Activated CD8-positive, alpha-beta T cell treated with anti-CD3 and anti-CD28 coated beads for 36 hours (primary cell): ENCODE measurements at places on chromosomes 5 and 9. TPM values are rescaled to one million over a fixed set of nuclear protein-coding genes. Genes with fewer than 3 reads are reported as not detected.

- H3K36me3 ChIP-seq = no peaks in the 10 kb centered on the region
- no peak overlapping the region for H3K27ac ChIP-seq
- no peak for DNase-seq
These were observed 1.4 kb downstream of the PDE4D start for GRCh38 chr5:59891962-59892643.

- H3K4me1 ChIP-seq = no peaks in the 10 kb centered on the region
- DNase-seq = no peak
- no peak overlapping the region for H3K27ac ChIP-seq
- H3K4me3 ChIP-seq = no peak overlapping the region
These were observed 475.1 kb upstream of the WWC1 start for GRCh38 chr5:167816354-167816753.

- H3K4me3 ChIP-seq = no peak overlapping the region
- H3K27me3 ChIP-seq = no peaks in the 10 kb centered on the region
- no peak for DNase-seq
- no peaks in the 10 kb centered on the region for H3K4me1 ChIP-seq
- H3K36me3 ChIP-seq = no peaks in the 10 kb centered on the region
- no peak overlapping the region for H3K27ac ChIP-seq
These were observed 423.6 kb downstream of the PRDM9 start for GRCh38 chr5:23930985-23931384.

- DNase-seq = no peak
- no peak overlapping the region for H3K27ac ChIP-seq
- no peaks in the 10 kb centered on the region for H3K27me3 ChIP-seq
These were observed 176.7 kb upstream of the PRDM9 start for GRCh38 chr5:23330726-23331125.

GRCh38 chr9:16898464-16898863 lies 28.0 kb upstream of the BNC2 start:
- no peak overlapping the region for H3K4me3 ChIP-seq
- H3K27ac ChIP-seq = no peak overlapping the region
- no peak for DNase-seq
- no peaks in the 10 kb centered on the region for H3K36me3 ChIP-seq
- H3K27me3 ChIP-seq = peaks cover 2% of the 10 kb centered on the region

GRCh38 chr5:106489004-106489403 lies 1181.7 kb downstream of the EFNA5 start:
- no peaks in the 10 kb centered on the region for H3K4me1 ChIP-seq
- DNase-seq = no peak
- no peaks in the 10 kb centered on the region for H3K27me3 ChIP-seq
- no peak overlapping the region for H3K27ac ChIP-seq

DNA sequence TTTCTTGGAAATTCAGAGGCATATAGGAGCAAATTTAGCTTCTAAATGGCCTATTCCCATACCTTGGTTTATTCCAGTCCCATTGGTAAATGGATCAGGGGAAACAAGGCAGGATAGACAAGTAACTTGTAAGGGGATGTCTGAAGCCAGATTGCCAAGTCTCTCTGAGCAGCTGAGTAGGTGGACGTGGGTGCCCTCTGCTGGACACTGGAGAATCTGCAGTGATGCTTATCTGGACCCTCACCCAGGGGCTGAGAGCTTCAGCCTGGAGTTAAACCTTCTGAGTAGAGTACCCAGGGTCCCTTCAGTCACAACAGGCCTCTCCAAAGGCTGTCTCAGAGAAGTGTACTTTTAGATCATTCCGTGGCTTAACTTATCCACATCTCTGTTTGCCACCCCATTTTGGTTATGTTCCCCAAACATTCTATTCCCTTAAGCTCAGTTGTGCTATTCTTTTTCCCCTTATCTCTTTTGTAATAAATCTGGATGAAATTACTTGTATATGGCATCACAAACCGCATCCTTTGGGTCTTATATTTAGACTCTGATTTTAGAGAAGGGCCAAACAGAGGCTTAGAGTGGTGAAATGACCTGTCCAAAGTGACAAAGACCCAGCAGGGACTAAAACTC lies 218.3 kb upstream of the GLRA1 start:
- H3K4me1 ChIP-seq = no peaks in the 10 kb centered on the region
- no peaks in the 10 kb centered on the region for H3K36me3 ChIP-seq
- peak; percentile 72 for DNase-seq
- no peak overlapping the region for H3K4me3 ChIP-seq

DNA sequence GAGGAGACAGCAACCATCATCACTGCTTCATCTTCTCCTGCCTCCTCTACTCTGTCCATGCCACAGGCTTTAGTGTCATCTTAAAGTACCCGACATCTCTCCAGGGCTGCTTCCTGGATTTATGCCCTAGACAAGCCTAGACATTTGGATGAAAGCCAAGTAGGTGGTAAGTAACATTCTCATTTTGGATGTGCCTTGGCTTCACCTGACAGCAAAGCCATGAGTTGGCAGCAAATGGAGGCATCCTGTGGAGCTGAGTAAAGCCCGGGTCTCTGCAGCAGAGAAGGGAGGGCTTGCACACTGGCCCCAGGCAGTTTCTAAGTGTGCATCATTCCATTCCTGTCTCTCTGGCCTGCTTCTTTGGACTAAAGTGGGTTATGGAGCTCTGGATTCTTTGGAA lies 299.1 kb downstream of the DMAC1 start:
- no peaks in the 10 kb centered on the region for H3K36me3 ChIP-seq
- no peak overlapping the region for H3K27ac ChIP-seq
- H3K27me3 ChIP-seq = peaks cover 16% of the 10 kb centered on the region
- no peak overlapping the region for H3K4me3 ChIP-seq
- H3K4me1 ChIP-seq = no peaks in the 10 kb centered on the region

GRCh38 chr5:180797256-180798192 lies 5.1 kb downstream of the MGAT1 start:
- H3K4me3 ChIP-seq = no peak overlapping the region
- H3K36me3 ChIP-seq = peaks cover 73% of the 10 kb centered on the region
- DNase-seq = no peak
- no peaks in the 10 kb centered on the region for H3K27me3 ChIP-seq
- peak overlapping the region; percentile 72 for H3K27ac ChIP-seq
- peaks cover 83% of the 10 kb centered on the region for H3K4me1 ChIP-seq

- DNase-seq = no peak
- no peak overlapping the region for H3K27ac ChIP-seq
- no peaks in the 10 kb centered on the region for H3K27me3 ChIP-seq
- H3K4me3 ChIP-seq = no peak overlapping the region
- H3K36me3 ChIP-seq = no peaks in the 10 kb centered on the region
These were observed 71.7 kb downstream of the ANKRD55 start for GRCh38 chr5:56161439-56161823.

DNA sequence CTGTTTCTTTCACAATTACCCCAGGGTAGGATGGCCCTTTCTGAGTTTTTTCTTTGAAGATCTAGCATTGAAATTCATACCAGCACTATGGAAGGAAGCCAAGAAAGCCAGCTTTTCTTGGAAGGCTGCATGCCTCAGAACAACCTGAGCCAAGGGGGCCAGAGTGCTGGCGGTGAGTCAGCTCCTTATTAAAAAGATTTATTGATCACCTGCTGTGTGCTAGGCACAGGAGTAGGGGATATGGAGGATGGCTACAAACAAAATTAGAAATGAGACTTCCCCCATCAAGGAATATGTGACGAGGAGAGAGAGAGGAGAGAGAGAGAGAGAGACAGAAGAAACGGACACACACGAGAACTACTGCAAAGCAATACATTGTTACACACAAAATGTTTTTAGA lies 184.6 kb upstream of the PUM3 start:
- no peak overlapping the region for H3K4me3 ChIP-seq
- no peaks in the 10 kb centered on the region for H3K27me3 ChIP-seq
- H3K4me1 ChIP-seq = no peaks in the 10 kb centered on the region
- no peaks in the 10 kb centered on the region for H3K36me3 ChIP-seq
- no peak overlapping the region for H3K27ac ChIP-seq

GRCh38 chr5:111563031-111563822 lies 50.9 kb upstream of the STARD4 start:
- H3K27ac ChIP-seq = no peak overlapping the region
- H3K27me3 ChIP-seq = peaks cover 9% of the 10 kb centered on the region
- DNase-seq = no peak
- H3K4me1 ChIP-seq = no peaks in the 10 kb centered on the region
- H3K4me3 ChIP-seq = no peak overlapping the region

DNA sequence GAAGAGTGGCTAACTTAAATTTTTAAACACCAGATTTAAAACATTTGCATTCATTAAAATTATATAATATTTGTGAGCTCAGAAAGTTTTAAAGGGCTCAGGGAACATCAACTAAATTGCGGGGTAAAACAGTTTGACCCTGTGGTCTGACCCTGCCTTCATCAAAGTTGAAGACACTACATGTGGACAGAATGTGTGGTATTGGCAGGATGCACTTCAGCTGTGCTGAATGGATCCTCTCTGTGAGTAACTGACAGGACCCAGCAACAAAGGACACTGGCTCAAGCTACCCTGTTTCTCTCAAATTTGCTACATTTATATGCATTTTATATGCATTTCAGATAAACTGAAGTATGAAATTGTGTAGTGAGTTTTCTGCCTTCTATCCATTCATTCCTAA lies 288.5 kb downstream of the ZNF608 start:
- H3K4me3 ChIP-seq = no peak overlapping the region
- no peak for DNase-seq
- no peaks in the 10 kb centered on the region for H3K36me3 ChIP-seq

GRCh38 chr9:97046228-97046627 lies 7.3 kb upstream of the CTSV start:
- no peaks in the 10 kb centered on the region for H3K36me3 ChIP-seq
- H3K4me1 ChIP-seq = no peaks in the 10 kb centered on the region
- DNase-seq = no peak

DNA sequence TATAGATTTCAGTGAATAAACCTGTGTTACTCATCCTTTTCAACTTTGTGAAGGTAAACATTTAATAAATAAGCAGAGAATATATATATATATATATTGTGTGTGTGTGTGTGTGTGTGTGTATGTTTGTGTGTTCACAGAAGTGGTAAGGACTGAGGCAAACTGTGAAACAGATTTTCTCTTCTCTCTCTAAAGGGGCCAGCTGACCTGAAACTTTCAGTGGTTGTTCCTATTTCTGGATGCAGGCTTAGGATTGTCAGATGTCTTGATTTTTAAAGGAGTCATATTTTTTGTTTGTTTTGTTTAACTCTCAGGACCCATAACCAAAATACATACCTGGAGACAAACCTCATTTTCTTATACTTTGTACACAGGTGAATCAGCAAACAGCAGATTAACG lies 714.9 kb upstream of the MEF2C start:
- no peak for DNase-seq
- no peak overlapping the region for H3K27ac ChIP-seq
- no peaks in the 10 kb centered on the region for H3K4me1 ChIP-seq

GRCh38 chr9:68683433-68683832 lies 21.6 kb upstream of the PIP5K1B start:
- no peak overlapping the region for H3K27ac ChIP-seq
- peaks cover 17% of the 10 kb centered on the region for H3K27me3 ChIP-seq
- H3K36me3 ChIP-seq = no peaks in the 10 kb centered on the region
- H3K4me3 ChIP-seq = no peak overlapping the region

GRCh38 chr5:168920019-168920810 lies 341.0 kb upstream of the PANK3 start:
- no peaks in the 10 kb centered on the region for H3K36me3 ChIP-seq
- H3K4me1 ChIP-seq = no peaks in the 10 kb centered on the region
- no peak overlapping the region for H3K27ac ChIP-seq
- DNase-seq = no peak
- no peak overlapping the region for H3K4me3 ChIP-seq

- peaks cover 2% of the 10 kb centered on the region for H3K4me1 ChIP-seq
- H3K36me3 ChIP-seq = no peaks in the 10 kb centered on the region
- no peak overlapping the region for H3K4me3 ChIP-seq
- H3K27ac ChIP-seq = no peak overlapping the region
- peaks cover 5% of the 10 kb centered on the region for H3K27me3 ChIP-seq
These were observed 6.9 kb upstream of the RBM27 start for GRCh38 chr5:146196459-146197048.

DNA sequence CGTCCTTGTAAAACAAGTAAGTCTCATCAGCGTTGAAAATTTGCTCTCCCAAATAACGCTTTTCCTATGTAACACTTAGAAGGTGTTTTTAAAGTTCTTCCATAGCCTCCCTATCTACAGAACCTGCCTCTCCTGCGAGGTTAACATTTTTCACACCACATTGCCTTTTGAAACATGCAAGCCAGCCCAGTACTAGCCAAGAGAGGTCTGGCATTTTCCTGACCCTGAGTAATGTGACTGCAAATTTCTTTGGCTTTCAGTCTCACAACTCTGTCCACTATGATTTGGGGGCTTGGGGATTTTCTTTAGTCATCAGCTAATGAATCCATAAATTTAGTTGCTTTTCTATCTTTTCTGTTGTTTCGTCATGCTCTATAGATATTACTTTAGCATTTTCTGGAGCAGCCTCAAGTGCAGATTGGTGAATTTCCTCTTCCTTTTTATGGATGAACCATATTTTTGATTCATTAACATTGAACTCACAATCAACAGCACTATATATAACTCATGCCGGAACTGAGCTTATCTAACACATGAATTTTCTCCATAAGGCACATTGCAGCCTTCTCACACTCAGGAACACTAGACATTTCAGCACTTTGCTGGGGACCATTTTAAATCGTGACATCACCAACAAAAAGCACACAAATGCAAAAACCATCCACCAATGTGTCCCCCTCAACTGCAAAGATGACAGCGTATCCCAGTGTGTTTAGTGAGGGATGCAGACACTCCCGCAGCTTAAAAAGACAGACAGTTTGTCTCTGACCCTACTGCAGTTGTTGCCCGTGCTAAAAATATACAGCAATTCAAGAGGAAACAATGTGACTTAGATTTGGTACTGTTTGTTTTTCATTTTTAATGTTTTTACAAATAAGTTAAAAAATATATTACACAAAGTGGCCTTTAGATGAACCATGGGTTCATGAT lies 77.2 kb upstream of the SPATA31C2 start:
- H3K4me1 ChIP-seq = no peaks in the 10 kb centered on the region
- peaks cover 12% of the 10 kb centered on the region for H3K27me3 ChIP-seq
- H3K4me3 ChIP-seq = no peak overlapping the region
- DNase-seq = no peak
- H3K27ac ChIP-seq = no peak overlapping the region

DNA sequence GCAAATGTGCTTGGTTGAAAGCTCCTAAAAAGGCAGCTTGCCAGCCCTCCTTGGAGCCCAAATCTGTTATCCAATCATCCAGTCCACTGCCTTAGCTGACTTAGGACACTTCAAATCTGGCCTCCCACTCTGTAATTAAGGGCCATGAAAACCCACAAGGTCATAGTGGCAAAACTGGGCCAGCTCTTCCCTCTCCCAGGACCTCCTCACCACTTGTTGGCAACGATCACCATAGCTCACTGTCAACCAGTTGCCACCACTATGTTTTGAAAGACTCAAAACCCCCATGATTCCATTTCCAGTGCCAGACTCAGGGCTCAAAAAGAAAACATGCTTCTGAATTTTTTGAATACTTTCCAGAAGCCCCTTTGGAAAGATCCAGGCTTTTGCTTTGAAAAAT lies 107.5 kb downstream of the NREP start:
- H3K27me3 ChIP-seq = peaks cover 1% of the 10 kb centered on the region
- no peaks in the 10 kb centered on the region for H3K36me3 ChIP-seq
- no peaks in the 10 kb centered on the region for H3K4me1 ChIP-seq
- no peak for DNase-seq
- H3K27ac ChIP-seq = no peak overlapping the region

The GDA gene
- total RNA-seq = not detected

The SOHLH1 gene
- not detected for total RNA-seq

The SPAG8 gene
- total RNA-seq = 1.1 TPM

The CXCL14 gene
- not detected for total RNA-seq

The CAMK4 gene
- total RNA-seq = 80.7 TPM

The PCDHA13 gene
- not detected for total RNA-seq

The IQGAP2 gene
- total RNA-seq = 37.7 TPM

The RHOBTB3 gene
- total RNA-seq = 1.1 TPM

The FUT7 gene
- not detected for total RNA-seq

The NOTCH1 gene
- 45.7 TPM for total RNA-seq

The SLC22A4 gene
- 0.88 TPM for total RNA-seq

The ODF2 gene
- 83.6 TPM for total RNA-seq

The IFNK gene
- total RNA-seq = not detected

The WDR38 gene
- not detected for total RNA-seq

The INSYN2B gene
- not detected for total RNA-seq
